ENCODE measurements at places on chromosomes 3 and 15.

DNA sequence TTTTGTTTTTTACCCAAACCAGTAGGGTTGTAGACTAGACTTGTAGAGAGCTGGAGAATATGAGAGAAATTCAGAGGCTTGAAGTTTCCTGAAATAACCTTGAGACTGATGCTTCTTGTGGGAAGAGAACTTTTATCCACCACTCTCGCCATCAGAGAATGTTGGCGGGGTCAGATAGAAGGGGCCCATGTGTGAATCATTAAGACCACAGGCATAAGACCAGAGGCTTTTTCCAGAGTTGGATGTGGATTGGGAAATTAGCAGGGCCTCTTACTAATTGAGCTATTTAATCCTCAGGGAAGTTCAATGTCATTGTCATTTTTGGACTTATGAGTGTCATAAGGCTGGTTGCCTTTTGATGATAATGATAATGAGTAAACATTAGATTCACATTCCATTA lies 246.9 kb upstream of the THRB start:
- no peak for DNase-seq

GRCh38 chr3:112481302-112481721 lies 18.0 kb downstream of the BTLA start:
- no peak for DNase-seq

DNA sequence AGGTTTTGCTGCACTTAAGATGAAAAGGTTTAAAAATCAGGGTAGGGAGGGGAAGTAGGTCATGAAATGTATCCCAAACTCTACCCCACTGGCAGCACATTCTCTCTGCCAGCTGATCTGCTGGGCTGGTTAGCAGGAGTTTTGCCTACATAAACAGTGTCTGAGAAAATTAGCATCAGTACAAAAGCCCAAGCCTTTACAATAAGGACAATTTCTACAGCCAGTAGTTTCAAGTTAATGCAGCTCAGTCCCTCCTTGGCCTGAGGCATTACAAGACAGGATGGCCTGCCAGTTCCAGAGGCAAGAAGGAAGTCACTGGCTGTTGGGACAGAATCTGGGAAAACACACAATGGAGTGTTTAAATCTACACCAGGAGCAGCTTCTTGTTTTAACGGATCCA lies 32.8 kb downstream of the NCEH1 start:
- no peak for DNase-seq

DNA sequence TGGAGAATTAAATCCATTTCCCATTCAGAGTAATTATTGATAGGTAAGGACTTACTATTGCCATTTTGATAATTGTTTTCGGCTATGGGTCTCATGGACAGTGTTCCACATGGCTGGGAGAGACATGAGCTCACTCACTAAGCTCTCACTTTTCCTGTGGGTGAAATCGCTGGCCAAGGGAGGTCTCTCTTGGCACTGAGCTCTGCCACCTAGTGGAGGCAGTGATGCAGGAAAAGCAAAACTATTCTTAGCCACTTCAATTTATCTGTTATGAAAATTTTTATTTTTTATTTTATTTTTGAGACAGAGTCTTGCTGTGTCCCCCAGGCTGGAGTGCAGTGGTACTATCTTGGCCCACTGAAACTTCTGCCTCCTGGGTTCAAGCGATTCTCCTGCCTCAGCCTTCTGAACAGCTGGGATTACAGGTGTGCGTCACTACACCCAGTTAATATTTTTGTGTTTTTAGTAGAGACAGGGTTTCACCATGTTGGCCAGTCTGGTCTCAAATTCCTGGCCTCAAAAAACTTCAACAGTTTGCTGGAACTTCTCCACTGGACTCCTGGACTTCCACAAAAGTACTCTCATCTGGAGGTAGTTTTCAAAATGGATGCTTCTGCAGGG lies 4.7 kb upstream of the RNF13 start:
- peak; percentile 27 for DNase-seq

DNA sequence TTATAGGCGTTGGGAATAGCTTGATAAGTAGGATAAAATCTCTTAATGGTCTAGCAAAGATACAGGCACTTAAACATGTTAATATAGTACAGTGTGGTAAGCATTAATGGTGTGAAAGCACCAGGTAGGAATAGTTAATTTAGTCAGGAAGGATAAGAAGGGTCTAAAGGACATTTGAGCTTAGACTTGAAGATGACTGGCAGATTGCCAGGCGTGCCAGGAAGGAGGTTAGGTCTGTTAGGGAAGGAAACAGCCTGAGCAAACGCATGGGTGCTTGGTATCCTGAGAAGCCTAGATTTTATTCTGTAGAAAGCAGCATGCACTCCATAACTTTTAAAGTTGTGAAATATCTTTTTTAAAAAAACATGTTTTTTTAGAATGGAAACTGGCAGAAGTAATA lies 17.7 kb downstream of the SEC62 start:
- no peak for DNase-seq

DNA sequence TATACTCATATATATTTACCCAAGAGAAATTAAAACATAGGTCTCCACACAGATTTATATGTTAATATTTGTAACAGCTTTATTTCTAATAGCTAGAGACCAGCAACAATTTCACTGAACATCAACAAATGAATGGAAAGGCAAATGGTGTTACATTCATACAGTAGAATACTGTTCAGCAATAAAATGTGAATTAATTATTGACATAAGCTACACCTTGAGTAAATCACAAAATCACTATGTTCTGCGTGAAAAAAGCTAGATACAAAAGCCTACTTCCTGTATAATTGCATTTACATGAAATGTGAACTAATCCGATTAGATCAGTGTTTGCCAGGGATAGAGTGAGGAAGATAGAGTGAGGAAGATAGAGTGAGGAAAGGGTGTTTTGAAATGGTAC lies 945.7 kb downstream of the SQOR start:
- no peak for DNase-seq

GRCh38 chr15:80846031-80846815 lies 67.1 kb downstream of the CEMIP start:
- no peak for DNase-seq

DNA sequence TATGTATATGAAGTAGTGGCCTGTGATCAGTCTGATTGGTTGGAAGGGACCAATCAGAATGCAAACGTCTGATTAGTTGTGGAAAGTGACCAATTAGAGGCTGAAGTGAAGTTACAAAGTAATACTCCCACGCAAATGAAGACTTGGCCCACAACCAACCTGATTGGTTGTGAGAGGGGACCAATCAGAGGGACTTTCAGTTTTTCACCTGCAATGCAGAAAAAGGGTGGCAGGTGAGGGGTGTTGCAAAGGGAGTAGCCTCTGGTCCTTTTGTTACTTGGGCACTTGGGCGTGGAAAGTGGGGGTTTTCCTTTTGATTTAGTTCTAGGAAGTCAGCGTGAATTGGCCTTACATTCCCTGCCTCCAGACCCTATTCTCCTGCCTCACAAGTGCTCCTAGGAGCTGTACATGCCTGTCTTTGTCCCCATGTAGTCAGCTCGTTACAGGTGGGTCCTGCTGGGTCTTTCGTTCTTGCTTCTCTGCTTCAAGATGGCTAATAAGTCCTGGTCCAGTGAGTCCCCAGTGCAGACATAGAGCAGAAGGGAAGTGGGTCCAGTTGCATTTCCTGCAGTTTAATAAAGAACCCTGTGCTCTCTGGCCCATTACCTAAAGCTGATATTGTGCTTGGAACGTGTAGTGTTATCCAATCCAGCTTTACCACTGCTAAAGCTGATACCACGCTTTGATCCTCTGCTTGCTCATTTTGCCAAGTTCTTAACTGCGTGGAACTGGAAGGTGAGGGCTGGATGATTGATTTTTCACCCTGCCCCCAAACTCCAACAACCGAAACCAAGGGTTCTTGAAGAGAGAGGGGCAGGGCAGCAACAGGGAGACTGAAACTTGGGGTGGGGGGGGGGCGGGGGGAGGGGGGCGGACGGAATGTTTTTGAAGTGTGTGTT lies 46.0 kb upstream of the CD47 start:
- no peak for DNase-seq

- no peak for DNase-seq
Measured at GRCh38 chr15:41987246-41987924, 15.0 kb upstream of the EHD4 start.

- no peak for DNase-seq
Measured at GRCh38 chr3:14344351-14344750, 58.1 kb upstream of the SLC6A6 start.

DNA sequence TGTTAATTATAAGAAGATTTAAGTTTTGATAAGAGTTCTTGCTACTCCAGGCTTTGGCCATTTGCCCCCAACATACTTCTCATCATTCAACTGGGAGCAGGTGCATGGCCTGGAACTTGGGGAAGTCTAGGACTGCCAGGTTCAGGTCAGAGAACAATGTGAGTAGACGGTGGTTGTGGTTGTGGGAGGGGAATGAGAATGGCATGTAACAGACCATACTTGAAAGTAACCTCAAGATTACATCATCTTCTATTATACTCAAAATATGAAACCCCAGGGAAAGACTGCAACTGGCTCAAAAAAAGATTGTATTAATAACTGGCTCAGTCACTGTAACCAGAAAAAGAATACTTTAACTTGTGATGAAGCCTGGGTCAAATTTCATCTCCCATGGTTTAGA lies 364.9 kb upstream of the DPPA4 start:
- DNase-seq: no peak

GRCh38 chr15:56775641-56776040 lies 42.3 kb upstream of the ZNF280D start:
- DNase-seq: no peak

DNA sequence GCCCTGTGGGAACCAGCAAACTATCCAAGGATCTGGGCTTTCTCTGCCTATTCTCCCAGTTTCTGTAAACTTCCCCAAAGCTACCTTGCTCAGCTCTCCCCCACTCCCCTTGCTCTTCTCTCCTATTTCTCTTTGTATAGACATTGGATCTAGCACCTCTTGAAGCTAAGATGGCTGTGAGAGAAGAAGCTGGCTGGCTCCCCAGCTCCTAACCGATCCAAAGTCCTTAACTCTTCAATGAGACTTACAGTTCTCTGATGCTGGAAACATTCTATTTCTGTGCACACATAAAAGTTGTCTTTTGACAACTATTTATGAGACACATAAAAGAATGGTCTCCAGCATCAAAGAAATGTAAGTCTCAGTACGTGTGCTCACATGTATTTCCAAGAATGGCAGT lies 70.6 kb upstream of the C3orf80 start:
- no peak for DNase-seq

GRCh38 chr3:29759411-29760225 lies 478.7 kb downstream of the RBMS3 start:
- no peak for DNase-seq

GRCh38 chr3:186821429-186822387 lies 15.4 kb upstream of the RFC4 start:
- DNase-seq: no peak

- no peak for DNase-seq
Measured at GRCh38 chr3:164417955-164418354, 660.3 kb downstream of the SI start.

DNA sequence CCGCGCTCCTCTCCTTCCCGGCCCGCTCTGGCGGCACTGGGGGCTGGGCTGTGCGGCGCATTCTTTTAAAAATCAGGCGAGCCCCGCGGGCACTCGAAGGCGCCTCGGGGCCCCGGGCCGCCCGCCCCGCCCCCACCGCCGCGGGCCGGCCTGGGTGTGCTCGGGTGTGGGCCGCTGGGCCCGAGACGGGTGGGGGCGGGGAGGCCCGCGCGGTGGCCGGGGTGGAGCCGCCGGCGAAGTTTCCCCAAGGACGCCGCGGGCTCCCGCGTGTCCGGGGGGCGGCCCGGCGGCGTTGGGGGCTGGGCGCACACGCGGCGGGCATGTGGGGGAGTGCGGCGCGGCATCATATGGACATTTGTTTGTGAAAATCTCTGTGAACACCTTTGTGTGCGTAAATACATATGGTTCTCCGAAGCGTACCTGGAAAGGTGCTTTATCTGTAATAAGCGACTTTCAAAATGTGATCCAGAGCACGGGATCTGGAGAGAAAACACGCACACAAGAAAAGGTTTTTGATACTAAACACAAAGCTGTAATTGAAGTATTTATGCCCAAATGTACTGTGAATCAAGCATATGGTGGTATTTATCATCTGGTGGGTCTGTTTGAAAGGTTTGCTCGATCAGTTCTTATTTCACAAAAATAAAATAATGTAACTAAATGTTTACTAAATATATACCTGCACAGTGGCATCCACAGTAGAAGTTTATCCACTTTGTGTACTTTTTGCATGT lies 612 bp upstream of the TBL1XR1 start:
- no peak for DNase-seq

GRCh38 chr3:129603561-129603942 lies 2.9 kb downstream of the PLXND1 start:
- no peak for DNase-seq

GRCh38 chr3:46649436-46649835 lies 37.1 kb downstream of the FAM240A start:
- no peak for DNase-seq

DNA sequence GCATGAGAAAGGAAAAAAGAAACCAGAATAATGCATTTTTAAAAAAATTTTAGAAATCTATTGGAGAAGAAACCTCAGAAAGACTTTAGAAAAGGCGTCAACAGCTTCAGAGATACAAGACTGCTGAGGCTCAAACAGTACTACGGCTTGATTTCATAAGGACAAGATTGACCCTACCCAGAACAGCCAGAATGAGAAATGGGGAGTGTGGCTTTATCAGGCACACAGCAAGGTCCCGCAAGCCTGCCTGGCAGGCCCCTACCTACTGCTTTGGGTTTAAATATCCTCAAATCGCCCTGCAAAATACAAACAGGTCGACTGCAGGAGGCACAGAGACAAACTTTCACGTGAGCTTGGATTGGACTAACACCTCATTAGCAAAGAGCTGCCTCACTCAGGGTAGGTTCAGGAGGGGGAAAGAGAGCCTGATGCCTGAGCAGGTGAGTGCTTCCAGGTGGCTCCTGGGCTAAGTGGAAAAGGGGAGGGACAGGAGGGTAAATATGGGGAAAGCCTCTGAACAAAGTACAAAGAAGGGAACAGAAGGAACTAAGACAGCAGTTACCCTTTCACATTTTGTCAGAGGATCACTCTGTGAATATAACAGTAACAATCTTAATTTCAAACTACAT lies 87.5 kb downstream of the RORA start:
- DNase-seq: no peak

DNA sequence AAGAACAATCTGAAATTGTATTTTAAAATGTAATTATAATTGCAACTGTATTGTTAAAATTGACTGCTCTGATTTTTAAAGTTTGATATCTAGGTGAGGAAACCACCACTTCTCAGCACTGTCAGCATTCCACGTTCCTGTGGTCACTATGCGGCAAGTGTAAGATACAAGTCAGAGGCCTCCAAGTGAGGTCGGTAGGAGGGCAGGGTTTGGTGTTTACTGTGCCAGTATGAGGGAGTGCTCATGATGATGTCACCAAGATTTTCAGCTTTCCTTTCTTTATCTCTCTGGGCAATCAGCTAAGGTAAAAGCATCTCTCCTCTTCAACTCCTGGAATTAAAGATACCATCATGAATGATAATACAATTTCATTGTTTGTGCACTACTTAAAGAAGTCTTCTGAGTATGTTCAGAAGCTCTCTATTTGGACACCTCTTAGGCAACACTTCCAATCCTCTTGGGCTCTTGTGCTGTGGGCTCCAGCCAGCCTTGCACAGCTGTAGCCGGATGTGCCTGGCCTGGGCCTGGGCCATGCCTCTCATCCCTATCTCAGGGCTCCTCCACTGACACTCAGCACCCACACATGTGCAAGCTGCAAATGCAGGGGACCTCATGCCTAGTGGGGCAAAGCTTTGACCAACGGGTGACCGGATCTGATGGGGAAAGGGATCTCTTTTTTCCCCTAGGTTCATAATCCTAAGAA lies 42.9 kb downstream of the CCR3 start:
- DNase-seq: peak; percentile 23

- DNase-seq: no peak
Measured at GRCh38 chr3:187920030-187920429, 174.8 kb upstream of the BCL6 start.

Data from activated T-helper 1 cell treated with Interleukin-2 at 50 U/mL for 16 hours (primary cell).